Activated CD4-positive, CD25-positive, alpha-beta regulatory T cell treated with anti-CD3 and anti-CD28 coated beads, Interleukin-2, amount 50 U/mL, for 16 hours (primary cell): ENCODE measurements at places on chromosomes 7 and 10.

GRCh38 chr10:100872034-100872791, 40.5 kb upstream of the SLF2 start:
- peak; percentile 14 for DNase-seq

DNA sequence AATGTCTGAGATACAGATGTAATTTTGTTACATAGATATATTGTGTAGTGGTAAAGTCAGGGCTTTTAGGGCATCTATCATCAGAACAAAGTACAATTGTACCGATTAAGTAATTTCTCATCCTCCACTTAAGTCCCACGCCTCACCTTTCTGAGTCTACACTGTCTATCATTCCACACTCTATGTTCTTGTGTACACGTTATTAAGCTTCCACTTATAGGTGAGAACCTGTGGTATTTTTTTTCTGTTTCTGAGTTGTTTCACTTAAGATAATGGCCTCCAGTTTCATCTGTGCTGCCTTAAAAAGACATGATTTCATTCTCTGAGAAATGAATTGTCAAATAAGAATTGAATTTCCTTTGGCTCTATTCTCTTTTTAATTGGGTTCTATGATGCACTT, 15.5 kb upstream of the OSBPL3 start:
- DNase-seq: no peak

- no peak for DNase-seq
Observed at GRCh38 chr7:105840981-105841749, 35.2 kb downstream of the ATXN7L1 start.

DNA sequence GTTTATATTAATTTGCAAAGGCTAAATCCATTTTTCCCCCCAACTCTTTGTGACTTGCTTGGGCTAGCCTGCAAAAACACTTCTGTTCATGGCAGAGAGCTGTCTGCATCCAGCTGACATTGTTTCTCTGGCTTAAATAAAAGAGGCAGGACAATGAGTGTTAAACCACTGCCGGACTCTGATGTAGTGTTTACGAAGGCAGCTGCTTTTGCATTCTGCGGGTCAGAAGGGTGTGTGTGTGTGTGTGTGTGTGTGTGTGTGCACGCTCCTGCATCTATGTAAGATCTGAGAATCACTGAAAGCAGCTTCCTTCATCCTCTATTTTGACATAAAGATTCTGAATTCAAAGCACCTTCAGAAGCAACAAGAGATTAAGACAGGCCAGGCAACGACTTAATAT, 28.3 kb downstream of the NRP1 start:
- DNase-seq: no peak

DNA sequence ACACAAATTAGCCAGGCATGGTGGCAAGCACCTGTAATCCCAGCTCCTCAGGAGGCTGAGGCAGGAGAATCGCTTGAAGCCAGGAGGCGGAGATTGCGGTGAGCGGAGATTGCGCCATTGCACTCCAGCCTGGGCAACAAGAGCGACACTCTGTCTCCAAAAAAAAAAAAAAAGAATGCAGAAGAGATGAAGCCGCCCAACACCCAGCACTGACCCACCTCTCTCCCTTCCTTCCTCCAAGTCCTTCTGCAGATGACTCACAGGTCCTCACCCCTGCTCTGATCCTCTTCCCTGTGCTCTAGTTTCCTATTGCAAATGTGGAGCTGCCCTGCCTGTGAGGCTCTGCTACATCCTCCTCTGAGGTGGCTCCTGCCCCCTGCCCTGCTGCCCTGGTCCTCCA, 22.0 kb upstream of the OPALIN start:
- DNase-seq: no peak

DNA sequence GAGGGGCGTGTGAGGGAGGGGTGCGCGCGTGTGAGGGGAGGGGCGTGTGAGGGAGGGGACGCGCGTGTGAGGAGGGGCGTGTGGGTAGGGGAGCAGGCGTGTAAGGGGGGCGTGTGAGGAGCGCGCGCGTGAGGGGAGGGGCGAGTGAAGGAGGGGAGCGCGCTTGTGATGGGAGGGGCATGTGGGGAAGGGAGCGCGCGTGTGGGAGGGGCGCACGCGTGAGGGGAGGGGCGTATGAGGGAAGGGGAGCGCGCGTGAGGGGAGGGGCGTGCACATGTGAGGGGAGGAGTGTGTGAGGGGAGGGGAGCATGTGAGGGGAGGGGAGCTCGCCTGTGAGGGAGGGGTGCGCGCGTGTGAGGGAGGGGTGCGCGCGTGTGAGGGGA, 19.1 kb downstream of the MXI1 start:
- peak; percentile 77 for DNase-seq

DNA sequence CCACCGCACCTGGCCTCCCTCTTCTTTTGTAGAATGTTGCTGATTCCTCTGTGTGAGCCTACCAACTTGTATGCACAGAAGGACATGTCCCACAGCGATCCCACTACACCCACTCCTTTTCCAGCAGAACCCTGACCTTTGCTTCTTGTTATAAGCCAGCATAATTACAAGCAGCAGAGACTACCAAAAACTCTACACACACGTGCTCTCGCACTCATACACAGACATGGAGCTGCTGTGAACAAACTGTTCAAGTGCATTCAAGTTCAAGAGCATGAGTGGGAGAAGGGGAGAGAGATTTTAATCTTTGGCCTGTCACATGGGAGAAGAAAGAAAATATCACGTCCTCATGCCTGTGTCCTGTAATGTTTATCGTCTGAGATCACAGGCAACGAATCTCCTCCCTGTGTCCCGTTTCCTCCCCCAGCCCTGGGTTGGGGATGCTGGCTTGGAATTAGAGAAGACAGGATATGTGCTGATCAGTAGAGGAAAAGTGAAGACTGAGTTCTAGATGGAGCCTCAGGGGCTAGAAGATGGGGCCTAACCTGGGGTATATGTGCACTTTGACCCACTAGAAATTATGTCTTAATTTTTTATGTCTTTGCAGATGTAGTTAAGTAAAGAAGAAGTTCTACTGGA, 79.6 kb downstream of the NHLRC2 start:
- no peak for DNase-seq

GRCh38 chr10:71868192-71868697, 17.2 kb upstream of the PSAP start:
- DNase-seq: no peak

GRCh38 chr10:100791369-100792058, 46.1 kb downstream of the PAX2 start:
- DNase-seq: no peak

DNA sequence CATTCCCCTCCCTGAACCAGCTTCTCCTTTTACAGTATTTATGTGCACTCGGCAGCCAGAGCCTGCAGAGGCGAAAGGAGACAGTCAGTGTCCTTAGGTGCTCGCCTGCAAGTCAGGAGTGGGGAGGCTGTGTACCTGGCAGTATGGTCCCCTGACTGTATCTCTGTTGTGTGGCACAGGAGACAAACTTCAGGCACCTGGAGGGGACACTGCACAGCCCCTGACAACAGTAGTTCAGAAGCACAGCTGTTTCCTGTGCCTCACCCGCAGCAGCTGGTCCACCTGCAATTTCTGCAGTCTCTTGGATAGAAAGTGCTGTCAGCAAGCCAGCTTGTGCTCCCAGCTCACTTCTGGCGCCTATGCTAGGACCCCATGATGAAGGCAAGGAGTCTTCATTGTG, 73.4 kb upstream of the LAMB4 start:
- no peak for DNase-seq

- DNase-seq: no peak
Observed at GRCh38 chr7:44650242-44650641, 43.8 kb downstream of the OGDH start.

DNA sequence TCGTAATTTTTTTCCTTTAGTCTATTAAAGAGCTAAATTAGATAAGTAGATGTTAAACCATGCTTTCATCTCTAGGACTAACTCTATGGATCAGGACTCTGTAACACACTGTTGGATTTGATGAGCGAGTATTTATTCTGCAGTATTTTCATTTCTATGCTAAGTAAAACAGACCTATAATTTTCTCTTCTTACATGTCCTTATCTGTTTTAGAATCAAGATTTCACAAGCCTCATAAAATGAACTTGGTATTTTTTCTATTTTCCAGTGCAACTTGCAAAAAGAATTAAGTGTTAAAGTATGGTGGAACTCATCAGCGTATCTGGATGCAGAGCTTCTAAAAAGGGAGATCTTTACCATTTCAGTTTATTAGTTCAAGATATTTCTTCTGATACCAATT, 2.4 kb downstream of the CACUL1 start:
- no peak for DNase-seq

GRCh38 chr7:115707258-115708012, 323.1 kb downstream of the TFEC start:
- DNase-seq: no peak

DNA sequence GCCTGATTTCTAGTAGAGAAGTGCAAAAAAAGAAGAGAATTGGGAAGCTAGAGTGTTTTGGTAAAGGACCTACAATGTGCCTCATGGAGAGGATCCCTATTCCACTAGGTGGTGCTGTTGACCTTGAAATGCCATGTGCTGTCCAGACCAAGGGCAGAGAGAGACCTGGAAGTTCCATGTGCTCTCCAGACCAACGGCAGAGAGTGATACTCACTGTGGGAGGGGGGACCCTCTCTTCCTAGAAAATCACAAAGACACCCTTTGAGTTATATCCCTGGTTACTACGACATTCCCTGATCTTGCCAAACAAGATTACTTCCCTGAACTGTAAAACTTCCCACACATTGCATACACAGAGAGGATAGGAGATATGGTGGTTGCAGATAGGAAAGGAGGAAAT, 212.7 kb upstream of the ZNF804B start:
- no peak for DNase-seq

GRCh38 chr7:144085978-144086377, at the start of gene OR2A12:
Gene OR2A12, plus strand, starts transcription at chr7:144086278. Its CDS starts 8,830 bp downstream, at chr7:144095108.
- no peak for DNase-seq

DNA sequence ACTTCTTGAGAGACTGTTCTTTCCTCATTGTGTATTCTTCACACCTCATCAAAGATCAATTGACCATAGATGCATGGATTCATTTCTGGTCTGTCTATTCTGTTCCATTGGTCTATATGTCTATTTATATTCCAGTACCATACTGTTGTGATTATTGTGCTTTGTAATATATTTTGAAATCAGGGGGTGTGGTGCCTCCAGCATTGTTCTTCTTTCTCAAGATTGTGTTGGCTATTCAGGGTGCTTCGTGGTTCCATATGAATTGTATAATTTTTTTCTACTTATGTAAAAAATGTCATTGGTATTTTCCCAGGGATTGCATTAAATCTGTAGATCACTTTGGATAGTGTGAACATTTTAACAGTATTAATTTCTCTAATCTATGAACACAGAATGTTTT, 106.5 kb downstream of the EPC1 start:
- DNase-seq: no peak

DNA sequence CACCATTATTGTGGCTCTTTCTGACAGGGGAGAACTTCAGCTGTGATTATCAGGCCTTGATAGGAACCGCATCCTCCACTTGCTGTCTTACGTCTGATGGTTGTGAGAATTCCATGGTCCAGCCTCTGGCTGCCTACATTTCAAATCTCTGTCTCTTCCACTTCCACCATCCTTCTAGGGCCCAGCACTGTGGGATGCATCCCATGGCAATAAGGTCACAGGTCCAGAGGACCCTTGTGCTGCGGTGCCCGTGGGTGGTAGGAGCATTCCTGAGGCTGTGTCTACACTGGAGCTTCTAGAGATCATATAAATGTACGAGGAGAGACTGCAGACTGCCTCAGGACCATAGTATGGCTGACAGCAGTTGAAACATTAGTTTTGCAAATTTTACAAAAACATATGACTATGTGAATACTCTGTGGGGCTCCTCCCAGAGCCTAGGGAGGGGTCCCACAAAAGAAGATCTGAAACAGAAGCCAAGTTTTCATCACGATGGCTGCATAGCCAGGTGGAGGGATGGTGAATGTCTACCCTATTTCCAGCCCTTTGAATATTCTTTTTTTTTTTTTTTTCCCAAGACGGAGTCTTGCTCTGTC, 11.8 kb downstream of the CALML3 start:
- no peak for DNase-seq

- no peak for DNase-seq
Observed at GRCh38 chr10:101035916-101036702, 5.1 kb downstream of the SFXN3 start.
